ENCODE measurements at places on chromosomes 12 and 14. TPM values are rescaled to one million over a fixed set of nuclear protein-coding genes. Genes with fewer than 3 reads are reported as not detected.

DNA sequence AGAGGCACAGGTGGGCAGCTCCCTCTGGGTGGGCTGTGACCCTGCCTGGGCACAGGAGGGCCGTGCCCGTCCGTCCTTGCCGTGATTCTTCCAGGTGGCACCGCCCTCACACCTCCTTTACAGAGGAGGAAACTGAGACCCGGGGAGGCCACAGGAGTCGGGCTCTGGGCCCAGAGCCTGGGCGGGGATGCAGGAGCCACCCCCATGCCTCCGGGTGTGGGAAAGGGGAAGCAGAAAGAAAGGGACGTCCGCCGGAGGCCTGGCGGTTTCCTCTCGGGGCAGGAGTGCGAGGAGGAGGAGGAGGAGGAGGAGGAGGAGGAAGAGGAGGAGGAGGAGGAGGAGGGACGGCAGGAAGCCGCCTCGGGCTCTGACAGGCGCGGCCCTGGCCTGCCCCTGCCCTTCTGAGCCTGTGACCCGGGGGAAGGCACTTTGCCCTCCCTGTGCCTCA, 23.0 kb downstream of the SH2B3 start:
- no peak for DNase-seq

DNA sequence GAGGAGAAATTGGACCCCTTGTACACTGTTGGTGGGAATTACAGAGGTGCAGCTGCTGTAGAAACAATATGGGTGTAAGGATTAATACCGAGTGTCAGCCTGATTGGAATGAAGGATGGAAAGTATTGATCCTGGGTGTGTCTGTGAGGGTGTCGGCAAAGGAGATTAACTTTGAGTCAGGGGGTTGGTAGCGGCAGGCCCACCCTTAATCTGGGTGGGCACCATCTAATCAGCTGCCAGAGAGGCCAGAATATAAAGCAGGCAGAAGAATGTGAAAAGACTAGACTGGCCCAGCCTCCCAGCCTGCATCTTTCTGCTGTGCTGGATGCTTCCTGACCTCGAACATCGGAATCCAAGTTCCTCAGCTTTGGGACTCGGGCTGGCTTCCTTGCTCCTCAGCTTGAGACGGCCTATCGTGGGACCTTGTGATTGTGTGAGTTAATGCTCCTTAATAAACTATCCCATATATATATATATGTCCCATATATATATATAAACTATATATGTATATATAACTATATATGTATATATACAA, 38.4 kb upstream of the PPP2R5C start:
- no peak for DNase-seq

HNRNPC gene
- total RNA-seq: 545 TPM

GRCh38 chr12:117587631-117588287, 226.3 kb upstream of the NOS1 start:
- no peak for DNase-seq

RD3L gene
- not detected for total RNA-seq

All from omental fat pad (tissue), 4 donors.